CD8-positive, alpha-beta memory T cell (primary cell): ENCODE measurements at places on chromosomes 7 and 10.

DNA sequence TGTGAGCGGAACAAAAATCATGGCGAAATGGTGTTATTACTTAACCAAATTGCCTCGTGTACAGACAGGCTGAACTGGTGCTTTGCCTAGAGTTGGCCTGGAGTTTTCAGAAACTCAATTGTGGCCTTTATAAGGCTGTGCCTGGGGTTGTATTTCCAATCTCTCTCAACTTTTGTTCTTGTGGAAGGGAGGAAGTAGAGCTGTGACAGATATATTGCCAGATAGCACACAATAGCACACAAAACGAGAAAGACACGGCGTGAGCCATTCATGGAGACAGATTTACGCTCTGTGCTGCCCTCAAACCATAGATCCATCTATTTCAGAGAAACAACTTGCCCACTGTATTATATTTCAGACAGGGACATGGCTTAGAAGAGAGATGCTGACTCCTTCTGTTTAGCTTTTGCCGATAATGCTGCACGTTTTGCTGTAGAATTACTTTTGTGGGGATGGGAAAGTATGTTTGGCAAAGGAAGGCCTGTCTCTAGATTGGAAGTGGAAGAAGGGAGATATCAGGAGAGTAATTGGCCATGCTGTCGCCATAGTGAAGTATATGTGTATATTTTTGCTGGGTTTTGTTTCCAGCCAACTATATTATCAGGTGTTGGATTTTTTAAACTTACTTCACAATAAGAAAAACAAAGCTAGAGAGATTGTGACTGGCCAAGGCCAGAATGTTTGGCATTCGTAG, 80.4 kb downstream of the AUTS2 start:
- DNase-seq: no peak

DNA sequence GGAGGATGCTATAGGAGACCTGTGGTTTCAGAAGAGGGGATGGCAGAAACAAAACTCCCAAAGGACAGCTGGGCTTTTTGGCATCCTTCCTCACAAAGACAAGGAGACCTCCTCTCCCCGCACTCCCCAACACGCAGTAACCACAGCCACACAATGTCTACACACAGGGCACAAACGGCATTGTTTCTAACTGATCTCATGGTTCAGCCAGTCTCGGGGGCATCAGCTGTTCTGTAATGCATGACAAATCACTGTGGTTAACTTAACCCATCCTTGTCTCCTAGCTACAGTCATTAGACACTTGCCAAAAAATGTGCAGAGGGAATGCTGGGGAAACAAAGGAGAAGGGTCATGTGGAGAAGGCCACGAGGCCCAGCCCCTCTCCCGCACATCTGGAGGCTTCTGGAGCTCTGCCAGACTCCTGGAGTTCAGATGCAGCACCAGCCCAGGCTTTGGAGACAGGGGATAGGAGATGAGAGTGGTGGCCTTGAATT, 7.6 kb upstream of the ADAMTS14 start:
- DNase-seq: no peak

GRCh38 chr10:30816159-30816819, 186.7 kb upstream of the LYZL2 start:
- DNase-seq: no peak

GRCh38 chr7:30984359-30985107, 20.8 kb downstream of the GHRHR start:
- no peak for DNase-seq

GRCh38 chr7:120998996-120999565, 10.6 kb downstream of the CPED1 start:
- no peak for DNase-seq

GRCh38 chr7:36790311-36790787, 66.1 kb upstream of the AOAH start:
- no peak for DNase-seq

DNA sequence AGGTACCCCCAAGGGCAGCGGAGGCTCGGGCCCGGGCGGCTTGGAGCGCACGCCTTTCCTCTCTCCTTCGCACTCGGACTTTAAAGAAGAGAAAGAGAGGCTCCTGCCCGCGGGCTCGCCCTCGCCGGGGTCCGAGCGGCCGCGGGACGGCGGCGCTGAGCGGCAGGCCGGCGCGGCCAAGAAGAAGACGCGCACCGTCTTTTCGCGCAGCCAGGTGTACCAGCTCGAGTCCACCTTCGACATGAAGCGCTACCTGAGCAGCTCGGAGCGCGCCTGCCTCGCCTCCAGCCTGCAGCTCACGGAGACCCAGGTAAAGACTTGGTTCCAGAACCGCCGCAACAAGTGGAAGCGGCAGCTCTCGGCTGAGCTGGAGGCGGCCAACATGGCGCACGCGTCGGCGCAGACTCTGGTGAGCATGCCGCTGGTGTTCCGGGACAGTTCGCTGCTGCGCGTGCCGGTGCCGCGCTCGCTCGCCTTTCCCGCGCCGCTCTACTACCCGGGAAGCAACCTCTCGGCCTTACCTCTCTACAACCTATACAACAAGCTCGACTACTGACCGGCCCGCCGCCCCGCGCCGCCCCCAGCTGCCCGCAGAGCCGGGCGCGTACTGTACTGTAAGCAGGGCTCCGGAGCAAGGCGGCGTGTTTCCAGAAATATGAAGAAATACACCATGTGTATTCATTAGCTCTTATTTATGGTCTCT, 1.8 kb downstream of the HMX2 start:
- DNase-seq: no peak

DNA sequence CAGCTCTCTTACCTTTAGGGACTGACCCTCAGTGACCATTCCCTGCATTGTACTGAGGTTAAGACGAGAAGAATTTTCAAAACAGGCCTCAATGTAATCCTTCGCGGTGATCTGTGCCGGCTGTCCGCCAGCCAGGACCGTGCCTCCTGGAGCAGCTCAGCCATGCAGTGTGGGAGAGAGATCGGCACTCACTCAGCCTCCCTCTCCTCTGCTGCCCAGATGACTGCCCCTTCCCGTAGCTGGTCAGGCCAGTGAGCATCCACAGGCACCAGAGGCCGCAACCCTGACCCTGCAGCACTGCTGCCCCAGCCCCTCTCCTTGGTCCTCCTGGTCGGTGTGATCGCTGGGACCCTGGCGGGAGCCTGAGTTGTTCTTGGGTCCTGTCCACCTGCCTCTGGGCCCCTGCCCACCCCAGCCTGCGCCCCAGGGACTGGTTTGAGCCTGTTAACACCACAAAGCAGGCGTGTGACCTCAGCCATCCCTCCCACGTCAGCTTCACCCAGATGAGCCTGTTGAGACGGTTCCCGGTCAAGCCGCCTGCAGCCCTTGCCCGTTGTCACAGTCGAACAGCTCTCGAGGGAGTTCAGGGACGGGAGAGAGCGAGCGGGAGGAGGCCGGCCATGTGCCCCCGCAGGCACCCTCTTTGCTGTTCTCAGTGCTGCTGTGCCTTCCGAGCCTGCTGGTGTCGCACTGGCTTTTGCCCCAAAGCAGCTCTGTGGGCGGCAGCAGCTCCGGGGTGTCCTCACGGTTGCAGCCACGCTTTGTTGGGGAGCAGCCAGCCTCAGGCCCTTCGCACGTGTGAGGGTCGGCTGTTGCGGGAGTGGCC, 37.2 kb downstream of the NKX6-2 start:
- no peak for DNase-seq

DNA sequence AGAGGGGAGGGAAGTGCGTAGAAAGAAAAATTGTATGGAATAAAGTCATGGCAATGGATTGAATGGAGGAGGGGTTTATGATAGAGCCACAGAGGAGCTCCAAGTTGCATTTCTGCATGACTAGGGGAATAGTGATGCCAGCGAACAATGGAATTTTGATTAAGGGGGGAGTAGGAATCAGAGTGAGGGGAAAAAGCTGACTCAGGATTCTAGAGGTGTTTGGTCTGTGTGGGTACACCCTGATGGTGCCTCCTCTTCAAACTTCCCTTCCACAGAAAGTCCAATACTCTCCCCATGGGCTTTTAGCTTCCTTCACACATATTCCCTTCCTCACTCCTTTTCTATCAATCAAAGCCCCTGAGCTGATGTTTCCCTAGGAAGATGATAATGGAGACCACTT, 1.8 kb upstream of the KEL start:
- no peak for DNase-seq

DNA sequence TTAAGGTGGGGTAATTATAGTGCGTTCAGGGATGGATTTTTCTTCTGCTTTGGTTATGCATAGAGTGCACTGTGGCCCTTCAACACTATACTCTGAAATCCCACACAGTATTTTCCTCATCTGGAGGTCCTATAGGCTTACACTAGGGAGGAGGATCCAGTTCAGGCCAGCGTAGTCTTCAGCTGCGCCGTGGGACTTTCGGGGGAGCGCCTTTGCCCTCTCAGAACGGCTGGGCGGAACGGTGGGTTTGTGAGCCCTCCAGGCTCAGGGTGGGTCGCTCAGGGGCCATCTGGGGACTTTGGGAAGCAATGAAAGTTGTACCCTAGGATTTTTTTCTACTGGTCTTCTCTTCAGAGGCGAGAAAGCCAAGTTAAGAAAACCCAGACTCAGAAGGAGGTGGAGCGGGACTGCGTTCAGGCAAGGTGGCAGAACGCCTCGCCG, 652 bp upstream of the VPS26A start:
- no peak for DNase-seq

DNA sequence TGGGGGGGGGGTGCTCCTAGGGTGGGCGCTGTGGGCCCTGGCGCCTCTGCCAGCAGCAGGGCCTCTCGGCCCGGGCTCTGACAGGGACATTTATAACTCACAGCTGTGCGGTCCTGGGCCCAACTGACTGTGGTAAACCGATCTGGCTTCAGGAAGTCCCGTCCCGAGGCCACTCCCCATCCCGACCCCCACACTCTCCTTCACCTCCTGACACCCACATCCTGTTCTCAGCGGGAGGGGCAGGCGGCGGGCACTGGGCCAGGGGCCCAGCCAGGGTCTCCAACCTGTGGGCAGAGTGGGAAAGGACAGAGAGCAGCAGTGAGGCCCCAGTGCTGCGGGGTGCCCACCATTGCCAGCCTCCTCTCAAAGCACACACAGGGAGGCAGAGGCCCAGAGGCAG, 69.1 kb downstream of the ZMIZ1 start:
- DNase-seq: peak; percentile 58

GRCh38 chr7:98872328-98872924, 2.6 kb upstream of the TMEM130 start:
- DNase-seq: no peak

DNA sequence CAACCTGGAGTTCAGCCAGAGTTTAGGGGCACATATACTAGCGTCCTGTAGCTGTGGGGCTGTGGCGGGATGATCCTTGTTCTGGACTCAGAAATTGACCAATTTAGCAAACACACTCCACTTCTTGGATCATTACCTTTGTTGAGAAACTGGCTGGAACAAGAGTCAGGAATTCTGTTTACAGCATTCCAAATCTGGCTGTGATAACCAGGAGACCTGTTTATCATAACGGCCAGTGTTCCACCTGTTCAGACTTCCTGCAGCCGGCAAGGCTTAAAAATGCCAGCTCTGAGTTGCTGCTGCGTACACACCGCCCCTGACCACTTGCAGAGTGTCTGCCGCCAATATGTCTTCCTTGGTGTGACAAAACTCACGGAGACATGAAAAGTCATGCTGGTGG, 64.8 kb downstream of the ARMC3 start:
- DNase-seq: no peak

DNA sequence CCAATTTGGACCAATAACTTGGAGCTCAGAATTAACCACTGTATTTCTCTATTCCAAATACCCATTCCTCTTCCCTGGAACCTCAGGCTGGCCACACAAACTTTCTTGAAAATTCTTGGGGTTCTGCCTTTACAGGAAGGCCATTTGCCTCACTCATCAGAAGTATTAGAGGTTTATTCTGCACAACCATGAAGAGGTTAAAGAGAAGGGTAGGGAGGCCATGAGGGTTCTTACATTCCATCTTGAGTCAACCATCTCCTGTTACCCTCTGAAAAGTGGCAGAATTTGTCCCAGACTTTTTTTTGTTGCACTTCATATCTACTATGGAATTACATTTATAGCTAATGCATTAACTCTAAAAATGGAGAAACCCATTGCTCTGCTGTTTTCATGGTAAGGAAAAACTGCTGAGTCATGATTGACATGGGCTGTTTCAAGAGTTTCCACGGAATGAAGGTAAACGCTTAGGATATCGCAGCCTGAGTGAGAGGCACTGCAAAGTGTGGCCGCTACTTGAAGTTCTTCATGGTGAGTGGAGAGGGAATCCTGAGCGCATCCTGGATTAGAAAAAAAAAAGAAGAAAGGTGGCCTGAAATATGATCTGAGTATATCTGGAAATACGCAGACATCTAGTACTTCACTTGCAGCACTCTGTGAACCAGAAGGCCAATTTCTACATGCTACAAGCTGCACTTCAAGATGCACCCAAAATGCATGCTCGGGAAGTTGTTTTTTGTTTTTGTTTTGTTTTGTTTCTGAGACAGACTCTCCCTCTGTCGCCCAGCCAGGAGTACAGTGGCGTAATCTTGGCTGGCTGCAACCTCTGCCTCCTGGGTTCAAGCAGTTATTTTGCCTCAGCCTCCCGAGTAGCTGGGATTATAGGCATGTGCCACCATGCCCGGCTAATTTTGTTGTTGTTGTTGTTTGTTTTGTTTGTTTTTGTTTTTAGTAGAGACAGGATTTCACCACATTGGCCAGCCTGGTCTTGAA, 83.7 kb downstream of the KIAA1217 start:
- no peak for DNase-seq

DNA sequence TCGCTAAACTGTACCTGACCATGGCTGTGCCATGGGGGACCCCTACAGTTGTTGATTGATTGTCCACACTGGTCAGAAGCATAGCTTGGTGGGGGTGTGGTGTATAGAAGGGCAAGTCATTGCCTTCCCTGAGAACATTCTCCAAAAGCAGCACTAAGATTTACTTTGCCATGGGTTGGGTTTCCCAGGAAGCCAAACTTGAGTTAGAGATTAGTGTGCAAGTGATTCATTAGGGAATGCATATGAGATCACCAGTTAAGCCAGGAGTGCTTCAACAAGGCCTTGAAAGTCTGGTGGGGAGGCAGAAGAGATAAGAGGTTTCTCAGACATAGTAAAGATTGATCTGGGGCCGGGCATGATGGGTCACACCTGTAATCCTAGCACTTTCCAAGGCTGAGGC, 21.4 kb upstream of the TPST1 start:
- no peak for DNase-seq

DNA sequence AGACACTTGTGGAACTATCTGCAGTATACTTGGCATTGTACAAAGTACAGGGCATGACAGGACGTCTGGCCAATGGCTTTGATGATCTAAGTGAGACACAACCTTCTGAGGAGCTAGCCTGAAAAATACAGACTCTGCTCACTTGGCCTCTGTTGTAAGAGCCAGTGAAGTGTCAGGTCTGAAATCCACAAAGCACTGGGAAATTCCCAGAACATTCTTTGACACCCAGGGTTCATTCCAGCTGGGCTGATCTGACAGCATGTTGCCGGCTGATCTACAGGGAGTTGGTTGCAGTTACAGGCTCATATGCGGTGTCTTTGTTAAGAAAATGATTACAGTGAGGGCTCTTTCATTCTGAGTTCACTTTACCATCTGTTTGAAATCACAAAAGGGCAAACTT, 354.6 kb downstream of the PHF14 start:
- no peak for DNase-seq

DNA sequence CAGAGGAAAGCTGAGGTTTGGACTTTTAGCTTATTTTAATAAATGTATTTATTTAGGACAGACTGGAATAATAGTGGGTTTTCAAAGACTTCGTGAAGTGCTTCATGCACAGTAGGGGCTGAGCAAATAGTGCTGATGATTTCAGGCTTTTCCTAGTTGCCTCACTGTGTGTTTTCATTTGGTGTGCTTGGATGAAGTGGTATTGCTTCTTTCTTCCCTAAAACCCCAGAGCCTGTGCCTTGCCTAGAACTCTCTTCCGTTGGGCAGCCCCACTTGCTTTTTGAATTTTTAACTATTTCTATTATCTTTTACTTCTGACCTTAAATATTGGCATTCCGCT, 49.6 kb downstream of the ARID5B start:
- no peak for DNase-seq

- DNase-seq: no peak
These were observed 73.2 kb upstream of the NEUROD6 start for GRCh38 chr7:31413766-31414165.
